HFFc6 (cell line): ENCODE measurements at places on chromosomes 6 and 20. TPM values are rescaled to one million over a fixed set of nuclear protein-coding genes. Genes with fewer than 3 reads are reported as not detected.

GRCh38 chr20:3334156-3334943, 73.1 kb downstream of the DNAAF9 start:
- H3K27me3 ChIP-seq = no peaks in the 10 kb centered on the region; the same call in 1 of the 2 replicates
- DNase-seq = no peak

DNA sequence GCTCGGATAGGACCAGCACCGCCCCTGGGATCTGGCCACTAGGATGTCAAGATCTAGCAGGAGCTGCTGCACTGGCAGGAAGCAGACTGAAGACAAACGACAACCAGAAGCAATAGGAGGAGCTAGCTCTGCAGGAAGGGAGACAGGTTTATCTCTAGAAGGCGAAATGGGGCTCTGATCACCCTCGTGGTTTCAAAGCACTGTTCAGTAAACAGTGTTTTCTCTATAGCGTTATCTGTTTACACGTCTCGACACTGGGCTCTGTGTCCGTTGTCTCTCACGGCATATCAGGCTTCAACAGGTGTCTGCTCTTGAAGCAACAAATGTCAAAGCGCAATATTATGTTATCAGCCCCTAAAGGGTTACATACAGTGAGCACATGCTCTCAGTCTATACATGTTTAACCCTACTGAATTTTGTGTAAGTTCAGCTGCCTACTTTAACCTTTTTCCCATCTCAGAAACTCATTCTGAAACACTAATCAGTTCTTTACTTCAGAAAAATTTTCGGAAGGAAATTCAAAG, 23.8 kb downstream of the TMEM14B start:
- no peaks in the 10 kb centered on the region; the same call in 1 of the 2 replicates for H3K36me3 ChIP-seq
- H3K27me3 ChIP-seq = no peaks in the 10 kb centered on the region
- no peak for DNase-seq
- H3K27ac ChIP-seq = no peak overlapping the region
- no peaks in the 10 kb centered on the region for H3K4me1 ChIP-seq

DNA sequence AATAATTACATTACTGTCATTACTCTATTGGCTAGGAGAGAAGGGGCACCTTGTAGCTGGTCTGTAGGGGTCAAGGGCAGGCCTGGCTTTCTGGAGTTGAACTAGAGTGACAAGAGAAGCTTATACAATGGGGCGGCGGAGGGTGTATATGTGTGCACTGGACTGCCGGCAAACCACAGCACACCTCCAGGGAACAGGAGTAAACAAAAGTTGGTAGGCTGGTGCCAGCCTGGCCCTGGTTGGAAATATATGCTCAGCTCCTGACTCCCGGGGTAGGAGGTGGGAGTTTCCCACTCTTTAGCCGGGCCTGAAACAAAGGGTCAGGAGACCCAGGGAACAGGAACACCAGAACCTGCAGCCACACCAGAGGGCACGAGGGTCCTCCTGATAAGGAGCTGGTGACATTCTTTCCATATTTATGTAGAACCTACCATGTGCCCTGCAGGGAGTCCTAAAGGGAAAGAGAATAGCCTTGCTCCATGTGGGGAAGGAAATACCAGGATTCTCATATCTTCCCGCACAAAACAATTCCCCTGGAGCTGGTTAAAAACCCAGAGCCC, 5.1 kb downstream of the C6orf132 start:
- peak overlapping the region; percentile 84 for H3K4me3 ChIP-seq
- no peaks in the 10 kb centered on the region for H3K36me3 ChIP-seq
- no peak for DNase-seq
- peaks cover 45% of the 10 kb centered on the region for H3K4me1 ChIP-seq
- H3K27ac ChIP-seq = peak overlapping the region; percentile 97

DNA sequence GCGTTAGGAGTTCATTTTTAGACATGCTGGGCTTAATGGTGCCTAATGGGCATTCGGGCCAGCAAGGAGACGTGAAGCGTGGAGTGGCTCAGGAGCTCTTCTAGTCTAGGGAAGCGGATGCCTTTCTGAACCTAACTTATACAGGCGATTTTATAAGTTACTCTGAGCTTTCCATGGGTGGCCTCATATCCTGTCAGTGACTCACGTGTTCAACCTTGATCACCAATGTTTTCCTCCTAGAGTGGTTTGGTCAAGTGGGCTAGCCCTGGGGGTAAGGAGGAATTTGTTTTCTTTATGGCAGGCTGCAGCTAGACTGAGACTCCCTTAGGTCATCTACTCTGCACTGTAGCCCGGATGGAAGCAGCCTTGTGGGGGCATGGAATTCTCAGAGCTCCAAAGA, 52.1 kb downstream of the PLAGL1 start:
- H3K27me3 ChIP-seq = peaks cover 6% of the 10 kb centered on the region
- H3K36me3 ChIP-seq = 0 out of 2 replicates have a peak, but pooled peaks cover 5% of the 10 kb centered on the region
- no peaks in the 10 kb centered on the region for H3K4me1 ChIP-seq
- no peak overlapping the region for H3K4me3 ChIP-seq

- peak overlapping the region; percentile 93 for H3K27ac ChIP-seq
- peak overlapping the region; percentile 72 for H3K4me3 ChIP-seq
- no peaks in the 10 kb centered on the region; the same call in none of the 2 replicates for H3K27me3 ChIP-seq
- DNase-seq = peak; percentile 72
- H3K4me1 ChIP-seq = peaks cover 82% of the 10 kb centered on the region
These were observed 53.5 kb upstream of the SLC22A16 start for GRCh38 chr6:110529907-110530306.

DNA sequence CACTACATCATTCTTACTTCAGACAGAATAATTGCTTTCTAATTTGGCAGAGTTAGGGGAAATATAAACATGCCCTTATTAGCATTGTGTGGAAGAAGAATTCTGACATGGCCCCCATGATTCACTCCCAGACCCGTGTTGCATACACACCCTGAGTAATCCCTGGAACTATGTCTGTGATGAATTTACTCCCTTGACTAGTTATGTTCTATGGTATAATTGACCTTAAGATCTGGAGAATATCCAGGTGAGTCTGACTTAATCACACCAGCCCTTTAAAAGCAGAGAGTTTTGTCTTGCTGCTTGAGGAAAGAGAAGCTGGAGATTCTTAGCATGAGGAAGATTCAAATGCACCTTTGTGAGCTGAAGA, 262.9 kb downstream of the SOX4 start:
- peak overlapping the region; percentile 80 for H3K27ac ChIP-seq
- peak; percentile 67 for DNase-seq
- H3K36me3 ChIP-seq = no peaks in the 10 kb centered on the region
- peak overlapping the region; percentile 41 for H3K4me3 ChIP-seq
- H3K4me1 ChIP-seq = peaks cover 16% of the 10 kb centered on the region
- no peaks in the 10 kb centered on the region for H3K27me3 ChIP-seq

GRCh38 chr20:1840817-1841553, 54.2 kb upstream of the SIRPA start:
- H3K4me3 ChIP-seq = no peak overlapping the region
- peaks cover 35% of the 10 kb centered on the region for H3K4me1 ChIP-seq
- H3K27me3 ChIP-seq = peaks cover 17% of the 10 kb centered on the region

GRCh38 chr6:14232889-14233288, 115.3 kb downstream of the CD83 start:
- H3K27ac ChIP-seq = no peak overlapping the region
- H3K27me3 ChIP-seq = peaks cover 10% of the 10 kb centered on the region; the same call in 1 of the 2 replicates
- peaks cover 11% of the 10 kb centered on the region for H3K4me1 ChIP-seq
- H3K36me3 ChIP-seq = no peaks in the 10 kb centered on the region

GRCh38 chr6:41199552-41200246, 1.2 kb downstream of the TREML2 start:
- H3K27ac ChIP-seq = no peak overlapping the region
- no peak overlapping the region for H3K4me3 ChIP-seq
- no peaks in the 10 kb centered on the region for H3K4me1 ChIP-seq
- H3K36me3 ChIP-seq = no peaks in the 10 kb centered on the region

DNA sequence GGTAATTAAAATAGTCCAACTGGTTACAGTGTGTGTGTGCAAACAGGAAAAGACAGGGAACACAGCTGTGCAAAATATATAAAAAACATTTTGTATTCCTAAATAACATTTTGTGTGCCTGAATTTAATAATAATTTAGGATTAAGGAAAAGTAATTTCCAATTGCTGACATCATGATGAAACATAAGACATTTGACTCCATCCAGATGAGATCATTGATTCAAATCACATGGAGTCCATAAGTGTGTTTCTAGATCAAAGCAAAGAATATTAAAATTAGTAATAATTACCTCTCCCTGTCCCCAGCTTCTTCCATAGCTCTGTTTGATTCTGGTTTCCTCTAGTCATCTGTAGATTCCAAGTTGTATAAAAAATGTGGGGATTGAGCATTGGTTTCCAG, 64.6 kb upstream of the BTN3A2 start:
- H3K4me1 ChIP-seq = peaks cover 45% of the 10 kb centered on the region
- H3K27me3 ChIP-seq = peaks cover 2% of the 10 kb centered on the region; the same call in 1 of the 2 replicates
- H3K4me3 ChIP-seq = no peak overlapping the region
- no peak for DNase-seq
- H3K36me3 ChIP-seq = peaks cover 5% of the 10 kb centered on the region; the same call in 1 of the 2 replicates

DNA sequence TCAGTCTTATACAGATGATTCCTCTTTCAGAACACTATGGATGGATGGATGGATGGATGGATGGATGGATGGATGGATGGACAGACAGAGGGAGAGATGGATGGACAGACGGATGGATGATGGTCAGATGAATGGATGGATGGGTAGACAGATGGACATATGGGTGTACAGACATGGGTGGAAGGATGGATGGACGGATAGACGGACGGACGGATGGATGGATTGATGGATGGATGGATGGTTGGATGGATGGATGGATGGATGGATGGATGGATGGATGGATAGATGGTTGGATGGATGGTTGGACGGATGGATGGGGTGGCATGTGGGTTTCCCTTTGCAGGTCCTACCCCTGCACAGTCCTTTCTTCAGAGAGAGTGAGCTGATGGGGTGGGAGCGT, 320.7 kb downstream of the CDH4 start:
- no peak overlapping the region for H3K4me3 ChIP-seq
- H3K36me3 ChIP-seq = no peaks in the 10 kb centered on the region; the same call in 1 of the 2 replicates
- H3K4me1 ChIP-seq = peaks cover 8% of the 10 kb centered on the region; the same call in 1 of the 2 replicates
- peaks cover 9% of the 10 kb centered on the region; the same call in 1 of the 2 replicates for H3K27me3 ChIP-seq

DNA sequence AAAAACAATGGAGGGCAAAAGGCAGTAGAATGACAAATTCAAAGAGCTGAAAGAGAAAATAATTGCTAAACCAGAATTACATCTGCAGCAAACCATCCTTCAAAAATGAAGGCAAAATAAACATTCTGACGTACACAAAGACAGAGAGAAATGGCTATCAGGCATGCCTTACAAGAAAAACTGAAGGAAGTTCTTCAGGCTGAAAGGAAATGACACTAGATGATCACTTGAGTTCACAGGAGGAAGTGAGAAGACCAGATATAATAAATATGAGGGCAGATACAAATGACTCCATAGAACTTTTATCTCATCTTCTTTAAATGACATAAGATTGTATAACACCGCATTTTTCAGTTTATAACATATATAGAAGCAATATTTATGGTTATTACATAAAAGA, 30.0 kb downstream of the DZANK1 start:
- H3K27me3 ChIP-seq = no peaks in the 10 kb centered on the region
- no peaks in the 10 kb centered on the region for H3K36me3 ChIP-seq
- no peak overlapping the region for H3K27ac ChIP-seq
- no peak overlapping the region for H3K4me3 ChIP-seq

GRCh38 chr20:40648210-40649072, 40.6 kb downstream of the MAFB start:
- no peak overlapping the region for H3K4me3 ChIP-seq
- H3K27ac ChIP-seq = no peak overlapping the region
- no peaks in the 10 kb centered on the region for H3K4me1 ChIP-seq
- no peak for DNase-seq
- no peaks in the 10 kb centered on the region for H3K36me3 ChIP-seq
- H3K27me3 ChIP-seq = no peaks in the 10 kb centered on the region; the same call in 1 of the 2 replicates

- H3K27me3 ChIP-seq = peaks cover 4% of the 10 kb centered on the region
- peak overlapping the region; percentile 88 for H3K4me3 ChIP-seq
- peaks cover 42% of the 10 kb centered on the region for H3K36me3 ChIP-seq
- H3K27ac ChIP-seq = peak overlapping the region; percentile 98
- DNase-seq = no peak
- H3K4me1 ChIP-seq = peaks cover 43% of the 10 kb centered on the region
These were observed 645 bp downstream of the DDX39B start for GRCh38 chr6:31541059-31541657.

Gene ETV7
- total RNA-seq = 0.20 to 0.57 TPM in 2 of 3 replicates, not detected in the other

Gene PLG
- total RNA-seq = not detected in 3 replicates

Gene ENPP1
- total RNA-seq = 38.5 to 40.4 TPM (median 39.5 TPM) in 3 replicates

Gene MYLIP
- total RNA-seq = 0.89 and 1.2 TPM in 2 replicates

Gene CNBD2
- total RNA-seq = 2.1 to 2.6 TPM (median 2.2 TPM) in 3 replicates

Gene MMP24
- total RNA-seq = 0.58 to 1.1 TPM (median 0.63 TPM) in 3 replicates
